ENCODE measurements at places on chromosomes 2 and 18.

GRCh38 chr2:228493852-228494251 lies 312.4 kb upstream of the SPHKAP start:
- DNase-seq = no peak

DNA sequence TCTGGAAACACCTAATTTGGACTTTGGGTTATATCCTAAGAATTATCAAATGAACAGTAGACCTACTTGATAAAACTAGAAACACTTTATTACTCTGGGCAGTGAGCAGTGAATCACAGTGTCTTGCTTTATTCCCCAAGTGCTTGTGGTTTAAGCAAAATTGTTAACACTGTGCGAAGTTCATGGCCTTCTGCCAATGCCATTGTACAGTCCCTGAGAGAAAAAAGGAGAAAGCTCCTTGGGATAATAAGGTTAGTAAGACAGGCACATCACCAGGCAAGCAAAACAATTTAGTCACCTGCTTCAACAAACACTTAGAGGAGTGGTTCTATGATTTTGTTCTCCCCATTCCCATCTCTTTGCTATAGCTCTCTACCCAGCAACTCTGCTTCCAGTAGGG lies 39.8 kb downstream of the ADCYAP1 start:
- no peak for DNase-seq

GRCh38 chr2:36069074-36069473 lies 286.5 kb upstream of the CRIM1 start:
- no peak for DNase-seq

DNA sequence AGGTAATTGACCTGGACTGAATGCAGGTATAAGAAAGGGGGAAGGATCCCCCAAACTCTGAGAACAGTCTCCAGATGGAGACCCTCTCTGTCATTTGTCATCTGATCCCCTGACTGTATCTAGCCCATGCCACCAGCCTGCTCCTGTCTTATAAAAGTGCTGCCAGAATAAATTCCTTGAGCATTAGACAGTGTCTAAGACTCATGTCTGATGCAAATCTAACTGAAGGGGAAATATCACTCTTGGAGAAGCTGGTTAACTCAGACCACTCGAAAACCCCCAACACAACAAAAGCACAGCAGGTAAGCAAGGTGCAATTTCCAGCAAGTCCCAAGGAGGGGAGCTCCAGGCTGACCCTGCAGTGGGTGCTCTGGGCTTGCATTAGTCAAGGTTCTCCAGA lies 40.9 kb upstream of the KDM3A start:
- no peak for DNase-seq

GRCh38 chr2:132937629-132938028 lies 267.6 kb upstream of the LYPD1 start:
- DNase-seq = no peak

- DNase-seq = no peak
Observed at GRCh38 chr2:236939721-236940231, 145.9 kb upstream of the COPS8 start.

DNA sequence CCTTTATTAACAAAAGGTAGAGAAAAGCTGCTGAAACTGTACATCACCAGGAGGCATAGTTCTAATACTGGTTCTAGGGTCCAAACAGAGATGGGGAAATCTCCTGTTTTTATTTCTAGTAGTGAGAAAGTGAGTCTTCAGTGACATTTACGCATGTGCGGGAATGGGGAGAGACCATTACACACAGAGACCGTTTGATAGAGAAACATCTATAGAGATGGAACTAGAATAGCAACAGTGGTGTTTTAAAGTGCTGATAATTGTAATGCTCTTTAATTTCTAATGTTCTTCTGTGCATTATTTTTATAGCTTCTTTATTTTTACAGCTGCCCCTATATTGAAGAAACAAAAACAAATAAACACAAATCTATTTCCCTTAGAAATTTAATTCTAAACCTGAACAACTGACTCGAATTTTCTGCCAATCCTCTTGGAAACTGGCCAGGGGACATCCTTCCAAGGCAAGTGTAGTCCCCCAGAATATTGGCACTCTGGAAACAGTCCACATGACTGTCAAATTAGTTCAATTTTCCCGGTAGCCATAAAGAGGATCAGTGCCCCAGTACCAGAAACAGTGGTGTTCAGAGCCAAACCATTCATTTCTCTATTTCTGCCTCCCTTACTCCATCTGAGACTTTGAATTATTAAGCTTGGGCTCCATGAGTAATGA lies 260.9 kb downstream of the ICOS start:
- no peak for DNase-seq

DNA sequence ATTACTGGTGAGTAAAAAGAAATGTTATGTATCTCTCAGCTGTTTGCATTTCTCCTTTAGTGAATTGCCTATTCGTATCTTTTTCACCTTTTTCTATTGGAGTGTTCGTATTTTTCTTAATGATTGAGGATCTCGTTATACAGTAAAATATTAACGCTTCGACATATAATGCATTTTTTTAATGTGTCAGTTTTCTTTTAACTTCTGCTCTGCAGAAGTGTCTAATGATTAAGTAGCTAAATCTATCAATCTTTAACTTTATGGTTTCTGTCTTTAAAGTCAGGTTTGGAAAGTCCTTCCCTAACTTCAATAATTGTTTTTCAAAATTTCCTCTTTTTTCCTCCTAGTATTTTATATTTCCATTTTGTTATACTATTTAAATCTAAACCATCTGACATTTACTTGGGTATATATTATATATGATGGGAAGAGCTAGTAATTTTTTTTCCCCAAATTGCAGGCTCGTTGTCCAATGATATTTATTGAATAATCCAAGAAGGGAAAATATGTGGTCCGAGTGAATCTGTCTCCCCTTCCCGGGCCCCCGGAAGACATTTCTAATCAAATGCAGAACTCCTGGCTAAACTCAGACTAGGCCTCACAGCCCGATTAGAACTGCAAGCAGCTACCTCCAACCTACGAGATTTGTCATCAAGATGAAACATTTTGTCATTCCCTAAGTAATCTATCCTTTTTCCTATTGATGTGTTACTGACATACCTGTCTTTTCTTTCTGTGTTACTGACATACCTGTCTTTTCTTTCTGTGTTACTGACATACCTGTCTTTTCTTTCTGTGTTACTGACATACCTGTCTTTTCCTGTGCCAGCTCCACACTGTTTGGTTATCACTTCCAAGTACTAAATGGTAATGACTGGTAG lies 17.2 kb downstream of the PCBP1 start:
- DNase-seq = no peak

- no peak for DNase-seq
Observed at GRCh38 chr2:42888321-42889245, 96.2 kb upstream of the HAAO start.

GRCh38 chr2:88568179-88568578 lies 59.1 kb downstream of the EIF2AK3 start:
- DNase-seq = no peak

- DNase-seq = no peak
Observed at GRCh38 chr2:83899271-83899670, 559.8 kb downstream of the SUCLG1 start.

- DNase-seq = no peak
Observed at GRCh38 chr2:224363281-224363680, 38.6 kb downstream of the FAM124B start.

DNA sequence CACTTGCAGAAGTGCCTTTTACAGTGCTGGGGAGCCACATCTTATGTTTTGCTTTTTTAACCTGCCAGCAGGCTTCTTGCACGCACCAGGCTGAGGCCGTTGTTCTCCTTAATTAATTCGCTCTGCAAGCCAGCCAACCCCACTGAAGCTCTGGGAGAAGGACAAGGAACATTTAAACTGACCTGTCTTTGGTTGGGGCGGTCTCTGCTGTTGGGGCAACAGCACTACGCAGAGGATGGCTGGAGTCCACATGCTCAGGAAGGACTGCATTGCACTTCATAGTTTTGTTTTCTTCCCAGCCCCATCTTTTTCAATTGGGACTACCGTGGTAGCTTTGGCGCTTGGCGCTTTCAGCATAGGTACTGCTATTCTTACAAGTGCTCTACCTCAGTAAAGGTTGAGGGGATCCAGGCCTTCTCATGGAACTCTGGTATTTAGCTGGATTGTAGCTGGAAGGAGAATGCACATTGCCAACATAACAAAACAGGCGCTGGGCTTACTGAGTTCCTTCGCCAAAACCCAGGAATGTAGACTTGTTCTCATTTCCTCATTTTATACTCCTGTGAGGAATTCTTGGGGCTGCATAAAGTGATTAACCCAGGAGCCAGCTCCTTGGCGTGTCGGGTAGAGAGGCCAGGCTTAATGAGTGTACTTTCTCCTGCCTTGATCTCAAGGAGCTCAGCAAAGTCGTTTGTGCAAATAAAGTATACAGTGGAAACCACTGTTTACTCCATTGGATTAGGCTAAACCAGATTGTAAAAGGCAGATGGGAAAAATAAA lies 146.2 kb downstream of the PRKCE start:
- DNase-seq = no peak

- no peak for DNase-seq
Observed at GRCh38 chr2:67561457-67561965, 164.4 kb downstream of the ETAA1 start.

DNA sequence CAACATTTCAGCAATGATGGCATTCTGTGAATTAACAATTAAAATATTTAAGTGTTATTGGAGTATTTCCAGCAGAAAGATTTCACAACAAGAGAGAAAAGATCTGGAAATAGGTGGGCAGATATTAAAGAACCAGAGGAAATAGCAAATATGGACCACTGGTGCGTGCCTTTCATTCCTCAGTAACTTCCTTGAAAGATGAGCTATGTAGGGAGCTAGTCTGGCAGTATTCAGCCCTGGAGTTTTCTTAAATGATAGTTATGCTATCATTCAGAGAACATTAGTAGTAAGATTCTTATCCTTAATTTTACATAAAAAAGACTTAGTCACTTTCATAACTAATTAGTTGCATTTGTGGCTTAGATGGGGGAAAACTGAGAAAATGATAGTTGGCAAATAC lies 41.5 kb downstream of the TANC1 start:
- DNase-seq = no peak

DNA sequence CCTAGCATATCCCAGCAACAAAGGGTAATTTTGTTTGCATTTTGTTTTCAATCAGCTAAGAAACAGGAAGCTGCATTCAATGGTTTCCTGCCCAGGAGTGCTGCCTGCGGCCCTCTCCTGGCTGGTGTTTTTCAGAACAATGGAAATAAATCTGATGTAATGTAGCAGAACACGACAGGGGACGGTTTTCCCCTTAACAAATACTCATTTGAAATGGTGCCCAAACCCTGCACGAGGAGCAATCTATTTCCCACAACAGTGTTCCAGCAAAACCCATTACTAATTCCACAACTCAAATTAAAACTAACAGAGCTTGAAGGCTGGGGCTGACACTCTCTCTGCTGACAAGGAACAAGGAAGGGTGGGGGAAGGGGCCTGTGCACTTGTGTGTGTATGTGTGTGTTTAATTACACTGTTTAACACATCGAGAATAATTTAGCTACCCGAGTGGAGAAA lies 8.7 kb downstream of the CAPN13 start:
- peak; percentile 9 for DNase-seq

GRCh38 chr2:195622966-195623365 lies 34.1 kb upstream of the SLC39A10 start:
- no peak for DNase-seq

DNA sequence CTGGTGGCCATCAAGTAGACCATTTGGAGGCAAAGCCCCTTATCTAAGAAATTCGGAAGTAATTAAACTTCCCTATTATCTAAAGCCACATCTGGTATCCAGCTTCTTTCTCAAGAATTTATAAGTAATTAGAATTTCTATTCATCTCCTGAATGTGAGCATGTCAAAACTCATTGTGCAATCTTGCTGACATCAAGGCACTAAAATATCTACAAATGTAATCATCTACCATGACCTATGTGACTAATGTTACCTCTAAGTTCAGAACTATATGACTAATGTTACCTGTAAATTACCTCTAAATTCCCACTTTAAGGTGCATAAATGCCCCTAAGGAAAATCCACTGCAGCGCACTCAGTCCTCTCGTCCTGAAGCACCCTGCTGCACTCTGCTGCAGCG lies 773.0 kb downstream of the CPS1 start:
- DNase-seq = no peak

- no peak for DNase-seq
Observed at GRCh38 chr2:174040417-174040701, 75.2 kb upstream of the SP3 start.

- peak; percentile 47 for DNase-seq
Observed at GRCh38 chr2:167844714-167845530, 402.5 kb downstream of the STK39 start.

GRCh38 chr2:88100489-88100858 lies 27.4 kb downstream of the FABP1 start:
- no peak for DNase-seq

DNA sequence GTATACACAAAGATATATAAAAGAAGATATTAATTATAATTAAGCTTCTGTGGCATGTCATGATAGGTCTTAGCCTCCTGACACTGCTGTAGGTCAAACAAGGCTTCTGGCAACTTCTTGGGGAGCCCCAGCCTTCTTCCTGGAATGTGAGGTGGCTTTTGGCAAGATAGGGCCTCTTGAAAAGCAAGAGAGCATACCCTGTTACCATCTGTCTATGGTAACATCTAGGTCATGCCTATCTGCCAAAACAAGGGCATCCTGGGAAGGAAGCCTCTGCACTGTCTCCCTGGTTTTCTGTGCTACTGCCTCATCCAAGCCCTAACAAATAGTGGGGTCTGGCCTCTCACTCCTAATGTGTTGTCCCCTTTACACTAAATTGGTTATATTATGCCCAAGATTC lies 70.9 kb downstream of the CCDC148 start:
- DNase-seq = no peak

DNA sequence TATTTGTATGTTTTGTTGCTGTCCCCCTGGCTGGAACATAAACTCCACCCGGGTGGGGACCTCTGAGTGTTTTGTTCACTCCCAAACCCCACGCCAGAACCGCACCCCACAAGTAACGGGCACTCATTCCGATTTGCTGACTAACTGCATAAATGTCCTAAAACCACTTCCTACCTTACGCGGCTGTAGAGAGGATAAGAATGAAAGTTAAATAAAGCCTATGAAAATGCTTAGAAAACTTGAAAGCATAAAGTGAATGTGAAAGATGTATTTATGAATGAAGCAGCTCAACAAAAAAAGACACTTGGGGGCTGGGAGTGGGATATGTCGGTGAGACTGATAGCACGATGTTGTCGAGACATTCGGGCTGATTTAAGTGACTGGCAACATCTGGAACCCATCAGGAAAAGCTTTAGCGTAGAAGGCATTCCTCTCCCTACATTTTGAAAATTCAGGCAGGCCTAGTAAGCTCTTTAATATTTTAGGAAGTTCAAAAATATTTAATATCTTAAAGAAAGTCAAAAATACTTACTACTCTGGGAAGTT lies 206.7 kb downstream of the SH3RF3 start:
- DNase-seq = peak; percentile 76

DNA sequence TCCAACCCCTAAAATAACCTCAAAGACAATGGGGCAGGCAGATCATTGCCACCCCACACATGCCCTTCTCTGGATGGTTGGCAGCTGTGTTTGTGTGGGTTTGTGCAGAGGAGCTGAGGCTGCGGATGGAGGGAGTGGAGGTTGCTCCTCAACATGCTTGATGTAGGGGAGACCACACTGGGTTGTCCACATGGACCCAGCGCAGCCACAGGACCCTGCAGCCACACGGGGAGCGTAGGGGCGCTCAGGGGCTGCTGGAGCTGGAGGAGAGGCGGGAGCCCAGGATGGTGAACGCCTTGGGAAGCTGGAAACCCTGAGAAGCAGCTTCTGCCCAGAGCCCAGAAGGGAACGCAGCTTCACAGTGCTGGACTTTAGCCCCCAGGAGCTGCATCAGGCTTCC lies 56.3 kb upstream of the TMEM18 start:
- no peak for DNase-seq

- no peak for DNase-seq
Observed at GRCh38 chr2:101380376-101380775, 6.9 kb downstream of the CREG2 start.

Data from Jurkat, Clone E6-1 (cell line).